D341Med (cell line): ENCODE measurements at places on chromosomes 3 and 15.

GRCh38 chr15:69730281-69731080, 277.9 kb downstream of the RPLP1 start:
- DNase-seq = no peak

- peak; percentile 63 for DNase-seq
Measured at GRCh38 chr3:19947549-19948225, 790 bp downstream of the RAB5A start.

GRCh38 chr15:95326431-95327182, 1003.9 kb upstream of the NR2F2 start:
- peak; percentile 22 for DNase-seq

DNA sequence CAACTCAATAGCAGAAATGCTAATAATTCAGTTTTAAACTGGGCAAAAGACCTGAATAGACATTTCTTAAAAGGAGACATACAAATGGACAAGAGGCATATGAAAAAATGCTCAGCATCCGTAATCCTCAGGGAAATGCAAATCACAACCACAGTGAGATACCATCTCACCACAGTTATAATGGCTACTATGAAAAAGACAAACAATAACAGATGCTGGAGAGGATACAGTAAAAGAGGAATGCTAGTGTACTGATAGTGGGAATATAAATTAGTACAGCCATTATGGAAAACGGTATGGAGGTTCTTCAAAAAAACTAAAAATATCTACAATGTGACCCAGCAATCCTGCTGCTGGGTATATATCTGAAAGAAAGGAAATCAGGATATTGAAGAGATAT, 367.2 kb downstream of the FHIT start:
- no peak for DNase-seq

- no peak for DNase-seq
Measured at GRCh38 chr15:50783411-50783810, 17.9 kb upstream of the SPPL2A start.

- DNase-seq = no peak
Measured at GRCh38 chr3:10554236-10554611, 48.8 kb upstream of the ATP2B2 start.

DNA sequence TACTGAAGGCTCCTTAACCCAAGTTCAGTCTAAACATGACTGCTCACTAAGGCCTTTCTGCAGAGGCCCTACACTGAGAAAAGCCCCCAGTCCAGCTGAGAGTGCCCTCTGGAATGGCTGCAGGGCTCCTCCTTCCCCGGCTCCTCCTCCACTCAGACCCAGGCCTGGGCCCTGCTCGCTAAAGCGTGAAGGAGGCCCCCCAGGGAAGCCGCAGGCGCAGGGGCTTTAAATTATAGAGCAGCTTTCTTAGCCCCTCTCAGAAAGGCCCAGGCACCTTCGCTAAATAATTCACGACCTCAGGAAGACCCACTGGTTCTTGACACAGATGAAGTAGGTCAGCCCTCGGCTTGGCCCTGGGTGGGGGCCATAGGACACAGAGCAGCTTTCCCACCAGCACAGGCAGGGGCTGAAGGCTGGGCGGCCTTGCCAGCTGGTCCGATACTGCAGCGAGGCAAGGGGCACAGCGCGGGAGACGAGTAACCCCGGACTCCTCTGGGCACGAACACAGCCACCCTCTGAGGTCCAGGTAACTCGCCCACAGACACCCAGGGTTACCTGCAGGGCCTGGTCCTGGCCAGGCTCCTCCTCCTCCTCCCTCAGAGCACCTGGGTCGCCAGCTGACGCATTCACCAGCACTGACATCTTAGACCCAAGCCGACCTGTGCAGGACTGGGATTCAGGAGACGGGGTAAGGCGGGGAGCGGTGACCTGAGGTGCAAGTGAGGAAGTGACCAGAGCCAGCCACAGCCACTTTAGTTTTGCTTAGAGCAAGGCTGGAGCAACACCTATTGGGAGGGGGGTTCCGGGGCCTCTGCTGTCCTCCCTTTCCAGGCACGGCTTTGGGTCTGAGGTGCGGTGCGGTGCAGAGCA, 36.9 kb downstream of the RBPMS2 start:
- no peak for DNase-seq

- no peak for DNase-seq
Measured at GRCh38 chr3:154778057-154778456, 302.1 kb upstream of the MME start.

DNA sequence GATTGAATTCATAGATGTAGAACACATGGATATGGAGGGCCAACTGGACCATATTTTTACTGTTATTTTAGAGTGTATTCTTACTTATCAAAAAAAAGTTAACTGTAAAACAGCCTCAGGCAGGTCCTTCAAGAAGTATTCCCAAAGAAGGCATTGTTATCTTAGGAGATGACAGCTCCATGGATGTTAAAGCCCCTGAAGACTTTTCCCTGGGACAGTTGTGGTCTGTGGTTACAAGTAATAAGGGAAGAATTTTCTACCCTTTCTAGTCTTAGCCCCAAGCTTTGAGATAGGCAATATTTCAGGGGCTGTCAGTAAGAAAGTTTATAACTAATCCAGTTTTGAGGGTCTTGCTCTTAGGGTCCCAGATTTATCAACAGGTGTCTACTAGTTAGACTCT, 62.5 kb downstream of the LRRC49 start:
- no peak for DNase-seq

DNA sequence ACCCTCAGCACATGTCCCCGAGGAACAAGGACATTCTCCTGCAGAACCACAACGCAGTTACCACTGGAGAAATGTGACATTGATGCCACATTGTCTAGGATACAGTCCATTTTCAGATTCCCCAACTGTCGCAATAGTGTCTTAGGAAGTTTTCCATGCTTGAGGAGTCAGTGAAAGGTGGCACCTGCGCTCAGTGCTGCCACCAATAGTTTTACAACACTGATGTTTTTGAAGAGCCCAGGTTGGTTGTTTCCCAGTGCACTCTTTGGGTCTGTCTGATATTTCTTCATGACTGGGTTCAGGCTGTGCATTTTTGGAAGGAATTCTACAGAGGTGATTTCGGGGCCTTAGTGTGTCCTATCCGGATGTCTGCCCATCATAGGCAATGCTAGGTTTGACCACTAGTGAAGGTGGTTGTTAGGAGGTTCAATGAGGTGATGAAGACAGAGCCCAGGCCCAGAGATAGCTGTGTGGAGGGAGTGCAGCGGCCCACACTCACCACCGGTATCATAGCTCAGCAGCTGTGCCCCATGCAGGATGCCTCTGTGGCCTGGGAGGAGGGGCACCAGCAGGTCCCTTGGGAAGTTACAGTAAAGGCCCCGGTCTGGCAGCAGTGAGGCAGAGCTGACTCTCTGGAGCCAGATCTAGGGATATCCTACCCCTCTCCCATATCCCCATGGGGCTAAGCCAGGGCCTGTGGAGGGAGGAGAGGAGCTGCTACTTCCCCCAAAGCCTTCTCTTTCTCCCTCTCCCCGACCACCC, 96.6 kb downstream of the DNAJB8 start:
- DNase-seq = peak; percentile 57

- DNase-seq = no peak
Measured at GRCh38 chr3:54916732-54917131, 11.1 kb downstream of the LRTM1 start.

GRCh38 chr3:14988988-14989394, 41.6 kb downstream of the NR2C2 start:
- no peak for DNase-seq

GRCh38 chr15:36499412-36500389, 79.7 kb upstream of the CDIN1 start:
- no peak for DNase-seq

- DNase-seq = no peak
Measured at GRCh38 chr15:74613089-74613952, 2.3 kb upstream of the CLK3 start.

DNA sequence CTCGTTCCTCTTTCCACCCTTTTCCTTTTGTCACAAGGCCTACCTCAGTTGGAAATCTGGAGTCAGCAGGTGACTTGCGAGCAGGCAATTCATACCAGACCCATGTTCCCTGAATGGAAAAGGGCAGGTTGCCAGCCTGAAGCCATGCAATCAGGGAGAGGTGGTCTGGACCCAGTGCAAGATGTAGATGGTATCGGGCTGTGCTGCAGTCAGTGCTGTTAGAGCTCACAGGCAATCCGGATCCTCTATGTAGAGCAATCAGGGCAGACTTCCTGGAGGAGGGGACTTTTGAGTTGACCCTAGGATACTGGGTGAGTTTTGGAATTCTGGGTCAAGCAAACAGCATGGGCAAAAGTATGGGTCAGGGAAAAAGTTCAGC, 18.9 kb downstream of the LOXL1 start:
- no peak for DNase-seq

GRCh38 chr3:46471371-46471914, 6.7 kb upstream of the LTF start:
- DNase-seq = no peak

DNA sequence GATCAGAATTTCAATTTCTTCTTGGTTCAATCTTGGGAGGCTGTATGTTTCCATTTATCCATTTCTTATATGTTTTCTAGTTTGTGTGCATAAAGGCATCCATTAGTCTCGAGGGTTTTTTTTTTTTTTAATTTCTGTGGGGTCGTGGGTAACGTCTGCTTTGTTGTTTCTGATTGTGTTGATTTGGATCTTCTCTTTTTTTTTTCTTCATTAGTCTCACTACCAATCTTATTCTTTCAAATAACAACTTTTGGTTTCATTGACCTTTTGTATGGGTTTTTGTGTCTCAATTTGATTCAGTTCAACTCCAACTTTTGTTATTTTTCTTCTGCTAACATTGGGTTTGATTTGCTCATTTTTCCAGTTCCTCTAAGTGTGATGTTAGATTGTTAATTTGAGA, 48.9 kb downstream of the MCTP2 start:
- DNase-seq = no peak

GRCh38 chr3:8964436-8965370, 1.4 kb upstream of the RAD18 start:
- DNase-seq = no peak

- DNase-seq = no peak
Measured at GRCh38 chr15:58021332-58022230, 43.9 kb downstream of the ALDH1A2 start.

GRCh38 chr3:170432416-170432815, 13.7 kb downstream of the CLDN11 start:
- DNase-seq = no peak
